ENCODE measurements at places on chromosomes 1 and 21.
A peak's percentile ranks its signal among the peaks of the same experiment; 100 is the strongest.

GRCh38 chr21:29465546-29465945, 166.8 kb downstream of the BACH1 start:
- no peak for DNase-seq

GRCh38 chr1:55234016-55234415, 18.9 kb upstream of the USP24 start:
- no peak for DNase-seq

- no peak for DNase-seq
Observed at GRCh38 chr21:15735409-15735808, 5.6 kb downstream of the USP25 start.

GRCh38 chr1:67290236-67290635, 17.4 kb upstream of the IL12RB2 start:
- no peak for DNase-seq

DNA sequence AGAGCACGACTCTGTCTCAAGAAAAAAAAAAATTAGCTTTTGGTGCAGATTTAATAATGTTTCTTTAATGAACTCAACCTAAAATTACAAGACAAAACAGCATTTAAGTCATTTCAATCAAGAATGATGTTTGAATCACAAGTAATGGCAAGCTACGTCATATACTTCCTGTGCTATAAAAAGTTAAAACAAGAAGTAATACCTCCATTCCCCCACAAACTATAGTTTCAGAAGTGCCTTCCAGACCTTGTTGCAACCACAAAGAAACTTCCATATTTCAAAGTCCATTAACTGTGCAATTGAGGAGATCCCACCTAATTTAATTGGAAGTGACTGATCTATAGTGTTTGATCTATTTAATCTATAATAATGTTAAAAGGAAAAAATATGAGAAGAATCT, 15.1 kb downstream of the NRDC start:
- DNase-seq: no peak

DNA sequence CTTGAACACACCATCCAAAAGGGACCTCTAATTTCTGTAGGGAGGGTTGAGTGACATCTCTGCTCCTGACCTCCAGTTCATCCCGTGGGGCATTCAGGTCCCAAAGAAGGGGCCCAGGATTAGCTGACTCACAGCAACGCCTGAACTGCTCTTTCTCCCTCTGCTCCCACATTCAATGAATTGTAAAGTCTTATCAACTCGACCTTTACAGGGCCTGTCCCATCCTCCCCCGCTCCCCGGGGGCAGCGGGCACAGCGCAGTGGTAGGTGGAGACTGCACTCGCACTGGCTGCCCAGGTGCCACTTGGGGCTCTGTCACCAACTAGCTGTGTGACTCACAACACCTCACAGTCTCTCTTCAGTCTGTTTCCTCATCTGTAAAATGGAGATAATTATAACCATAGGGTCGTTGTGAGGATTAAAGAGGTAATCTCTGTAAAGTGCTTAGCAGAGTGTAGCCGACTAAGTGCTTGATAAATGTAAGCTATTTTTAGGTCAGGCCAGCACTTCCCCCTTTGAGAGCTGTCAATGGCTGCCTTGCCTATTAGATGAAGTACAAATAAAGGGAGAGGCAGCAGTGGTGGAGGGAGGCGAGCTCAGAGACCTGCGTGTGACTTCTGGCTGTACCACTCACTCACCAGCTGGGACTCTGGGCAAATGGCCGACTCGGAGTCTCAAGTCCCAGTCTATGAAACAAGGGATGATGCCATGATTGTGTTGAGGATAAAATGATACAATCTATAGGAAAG, 637 bp upstream of the MYBPHL start:
- peak; percentile 75 for DNase-seq

- no peak for DNase-seq
Observed at GRCh38 chr1:181124291-181124751, 35.8 kb downstream of the IER5 start.

DNA sequence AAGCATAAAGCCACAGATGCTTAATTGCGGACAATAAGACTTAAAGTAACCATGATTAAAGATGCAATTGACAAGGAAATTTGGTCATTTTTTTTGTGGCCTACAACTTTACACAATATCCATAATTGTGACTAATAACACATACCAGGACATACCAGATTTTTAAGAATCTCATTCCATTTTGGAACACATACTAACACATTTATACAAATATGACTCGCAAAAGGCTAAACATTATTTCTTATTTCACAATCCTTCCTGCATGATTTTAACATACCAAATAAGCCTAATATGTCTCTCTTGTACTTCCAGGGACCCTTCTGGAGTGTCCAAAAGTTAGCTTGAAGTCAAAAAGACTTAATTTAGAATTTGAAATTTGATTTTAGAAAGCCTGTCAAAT, 48.8 kb downstream of the DR1 start:
- no peak for DNase-seq

DNA sequence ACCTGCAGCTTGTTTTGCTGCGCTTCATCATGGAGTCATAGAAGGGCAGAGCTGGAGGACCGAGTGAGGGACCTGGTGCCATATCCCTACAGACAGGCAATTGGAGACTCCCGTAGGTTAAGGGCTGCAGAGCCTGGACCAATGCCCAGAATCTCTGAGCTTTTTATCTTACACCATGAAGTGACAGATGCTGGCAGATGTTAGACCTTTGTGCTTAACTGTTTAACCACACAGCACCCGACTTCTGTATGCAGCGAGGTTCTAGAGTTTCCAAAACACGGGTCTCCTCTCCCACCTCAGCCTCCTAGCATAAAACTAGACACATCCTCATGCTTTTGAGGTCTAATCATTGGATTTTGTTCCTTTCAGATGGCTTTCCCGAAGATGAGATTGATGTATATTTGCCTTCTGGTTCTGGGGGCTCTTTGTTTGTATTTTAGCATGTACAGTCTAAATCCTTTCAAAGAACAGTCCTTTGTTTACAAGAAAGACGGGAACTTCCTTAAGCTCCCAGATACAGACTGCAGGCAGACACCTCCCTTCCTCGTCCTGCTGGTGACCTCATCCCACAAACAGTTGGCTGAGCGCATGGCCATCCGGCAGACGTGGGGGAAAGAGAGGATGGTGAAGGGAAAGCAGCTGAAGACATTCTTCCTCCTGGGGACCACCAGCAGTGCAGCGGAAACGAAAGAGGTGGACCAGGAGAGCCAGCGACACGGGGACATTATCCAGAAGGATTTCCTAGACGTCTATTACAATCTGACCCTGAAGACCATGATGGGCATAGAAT, 47.6 kb downstream of the B3GALT5 start:
- DNase-seq: peak; percentile 56

DNA sequence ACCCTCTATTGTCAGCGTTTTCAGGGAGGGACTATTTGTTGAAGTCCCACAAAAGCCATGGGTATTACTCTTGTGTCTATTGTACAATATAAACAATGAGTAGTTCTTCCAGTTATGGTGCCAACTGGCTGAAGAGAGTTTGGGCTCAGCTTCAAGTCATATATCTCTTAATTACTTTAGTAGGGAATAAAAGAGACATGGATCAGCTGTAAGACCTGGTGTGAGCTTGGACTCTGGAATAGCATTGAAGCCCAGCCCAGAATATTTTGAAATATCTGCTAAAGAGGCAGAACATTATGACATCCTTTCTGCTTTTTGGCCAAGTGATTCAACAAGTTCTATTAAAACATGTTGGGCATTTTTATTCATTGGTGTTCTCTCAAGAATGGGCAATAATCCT, 224.9 kb downstream of the BACH1 start:
- no peak for DNase-seq

GRCh38 chr1:43325381-43325780, 12.2 kb upstream of the MPL start:
- DNase-seq: no peak

- no peak for DNase-seq
Observed at GRCh38 chr1:153509729-153510354, 25.9 kb downstream of the S100A6 start.

- DNase-seq: no peak
Observed at GRCh38 chr21:33089395-33090119, 19.6 kb downstream of the OLIG1 start.

GRCh38 chr1:58497499-58497898, 49.0 kb downstream of the OMA1 start:
- no peak for DNase-seq

DNA sequence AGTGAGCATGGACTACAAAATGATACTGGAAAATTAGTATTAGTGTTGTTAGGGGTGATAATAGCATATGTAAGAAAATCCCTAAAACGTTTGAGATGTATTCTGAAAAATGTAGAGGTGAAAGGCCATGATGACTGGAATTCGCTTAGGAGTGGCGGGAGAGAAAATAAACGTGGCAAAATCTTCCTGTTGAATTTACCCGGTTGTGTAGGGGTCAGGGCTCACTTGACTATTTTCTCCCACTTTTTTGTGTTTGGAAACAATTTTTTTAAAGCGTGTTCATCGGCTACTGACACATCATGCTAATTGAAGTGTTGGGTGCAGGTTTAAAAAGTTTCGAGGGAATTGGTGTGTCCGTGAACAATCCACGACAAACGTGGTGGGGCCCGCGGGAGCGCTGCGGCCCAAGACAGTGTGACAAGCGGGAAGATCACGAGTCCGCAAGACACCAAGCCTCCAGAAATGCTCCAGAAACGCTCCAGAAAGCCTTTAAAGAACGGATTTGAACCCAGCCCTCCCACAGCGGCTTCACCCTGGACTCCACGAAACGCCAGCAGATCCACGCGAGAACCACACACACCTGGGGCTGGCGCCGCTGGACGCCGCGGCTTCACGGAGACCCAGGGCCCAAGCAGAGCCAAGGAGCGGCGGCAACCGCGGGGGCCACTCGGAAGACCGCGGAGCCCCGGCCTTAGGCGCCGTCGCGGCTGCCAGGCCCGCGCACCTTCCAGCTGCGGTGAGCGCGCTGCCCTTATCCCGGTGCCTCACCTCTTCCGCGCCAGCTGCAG, 573 bp downstream of the PSMG1 start:
- DNase-seq: no peak

- no peak for DNase-seq
Observed at GRCh38 chr1:184691719-184692324, 62.8 kb downstream of the EDEM3 start.

DNA sequence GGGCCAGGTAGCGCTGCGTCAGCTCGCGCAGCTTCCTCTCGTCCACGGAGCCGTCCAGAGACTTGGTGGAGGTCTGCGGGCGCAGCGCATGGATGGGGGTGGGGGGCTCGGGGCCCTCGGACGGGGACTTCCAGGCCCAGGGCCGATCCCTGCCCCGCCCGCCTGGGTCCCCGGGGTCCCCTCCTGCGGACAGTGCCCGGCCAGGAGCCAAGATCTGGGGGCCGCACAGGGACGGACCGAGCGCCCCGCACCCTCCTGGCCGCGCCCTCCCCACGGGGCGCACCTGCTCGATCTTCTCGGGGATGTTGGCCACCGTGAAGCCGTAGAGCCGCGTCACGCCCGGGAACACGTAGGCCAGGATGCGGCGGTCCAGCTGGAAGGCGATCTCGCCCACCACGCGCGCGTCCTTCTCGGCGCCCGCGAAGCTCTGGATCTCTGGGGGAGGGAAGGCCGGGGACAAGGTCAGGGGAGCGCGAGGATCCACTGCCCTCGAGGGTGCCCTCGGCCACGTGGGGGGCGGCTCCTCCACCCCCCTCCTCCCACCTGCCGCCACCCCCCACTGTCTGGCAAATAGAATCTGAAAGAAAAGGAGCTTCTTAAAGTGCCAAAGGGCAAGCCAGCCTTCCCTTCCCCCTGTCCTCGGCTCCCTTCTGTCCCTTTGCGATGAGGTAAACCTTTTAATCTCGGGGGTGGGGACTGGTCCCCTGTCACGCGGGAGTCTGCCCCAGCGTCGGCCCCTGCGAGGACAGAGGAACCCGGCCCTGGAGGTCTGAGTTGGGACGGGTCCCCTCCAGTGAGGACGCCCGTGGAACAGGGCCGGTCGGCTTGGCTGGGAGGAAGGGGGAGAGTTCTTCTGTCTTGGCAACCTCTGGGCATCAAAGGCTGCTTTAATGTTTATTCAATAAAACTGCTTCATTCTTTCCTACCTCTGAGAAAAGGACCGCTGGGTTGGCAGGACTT, 6.5 kb upstream of the FTCD start:
- DNase-seq: peak; percentile 22

- DNase-seq: no peak
Observed at GRCh38 chr1:39777306-39777705, 6.2 kb upstream of the OXCT2 start.

DNA sequence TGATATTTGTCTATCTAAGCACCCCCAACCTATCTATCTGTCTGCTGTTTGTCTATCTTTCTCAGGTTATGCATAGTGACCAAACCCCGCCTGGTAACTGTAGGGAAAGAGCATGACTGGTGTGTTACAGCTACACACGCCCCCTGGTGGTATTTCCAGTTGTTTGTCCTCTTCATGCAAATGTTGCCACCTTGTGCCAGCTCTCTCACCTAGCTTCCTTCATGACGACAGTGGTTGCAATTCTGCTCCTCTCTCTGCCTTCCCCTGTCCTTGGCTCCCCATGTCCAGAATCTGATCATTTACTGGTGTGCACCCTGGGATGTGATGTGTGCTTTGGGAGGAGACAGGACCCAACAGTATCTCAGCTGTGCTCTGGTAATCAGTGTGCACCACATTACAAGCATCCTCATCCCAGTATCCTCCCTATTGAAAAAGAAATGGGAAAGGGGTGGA, 8.1 kb upstream of the INKA2 start:
- no peak for DNase-seq

GRCh38 chr1:155202731-155203515, 4.8 kb downstream of the THBS3 start:
- DNase-seq: no peak

DNA sequence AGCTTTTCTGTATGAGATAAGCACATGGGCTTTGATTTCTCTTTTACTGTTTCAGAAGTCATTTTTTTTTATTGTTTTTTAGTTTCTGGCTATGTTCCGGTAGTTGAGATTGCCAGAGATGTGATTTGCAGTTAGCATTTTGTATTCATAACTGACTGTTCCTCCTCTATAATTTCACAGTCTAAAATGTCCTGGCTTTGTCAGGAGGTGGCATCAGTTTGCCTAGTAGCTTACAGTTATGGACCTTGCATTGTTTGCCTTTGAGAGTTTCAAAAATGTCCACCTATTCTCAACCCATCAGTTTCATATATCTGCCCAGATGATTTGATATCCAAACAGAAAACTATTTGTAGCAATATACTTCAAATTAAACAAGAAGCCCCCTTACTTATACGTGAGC, 39.5 kb upstream of the ST6GALNAC3 start:
- DNase-seq: no peak

DNA sequence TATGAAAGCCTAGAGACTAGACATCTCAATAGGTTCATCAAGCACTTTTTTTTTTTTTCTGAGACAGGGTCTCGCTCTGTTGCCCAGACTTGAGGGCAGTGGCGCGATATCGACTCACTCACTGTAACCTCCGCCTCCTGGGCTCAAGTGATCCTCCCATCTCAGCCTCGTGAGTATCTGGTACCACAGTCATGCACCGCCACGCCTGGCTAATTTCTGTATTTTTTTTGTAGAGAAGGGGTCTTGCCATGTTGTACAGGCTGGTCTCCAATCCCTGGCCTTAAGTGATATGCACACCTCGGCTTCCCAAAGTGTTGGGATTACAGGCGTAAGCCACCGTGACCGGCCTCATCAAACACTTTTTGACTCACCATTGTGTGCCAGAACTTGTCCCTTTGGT, 613 bp upstream of the GPATCH4 start:
- no peak for DNase-seq

GRCh38 chr1:237921306-237921705, 30.6 kb upstream of the ZP4 start:
- peak; percentile 39 for DNase-seq

All from left ventricle myocardium superior (tissue), 1 donor.